ENCODE measurements at places on chromosomes 3 and 15.

- no peak for DNase-seq
Measured at GRCh38 chr15:33059184-33059583, 135.3 kb downstream of the FMN1 start.

GRCh38 chr15:27826411-27826810 is 272.7 kb downstream of the OCA2 start:
- DNase-seq, result no peak

DNA sequence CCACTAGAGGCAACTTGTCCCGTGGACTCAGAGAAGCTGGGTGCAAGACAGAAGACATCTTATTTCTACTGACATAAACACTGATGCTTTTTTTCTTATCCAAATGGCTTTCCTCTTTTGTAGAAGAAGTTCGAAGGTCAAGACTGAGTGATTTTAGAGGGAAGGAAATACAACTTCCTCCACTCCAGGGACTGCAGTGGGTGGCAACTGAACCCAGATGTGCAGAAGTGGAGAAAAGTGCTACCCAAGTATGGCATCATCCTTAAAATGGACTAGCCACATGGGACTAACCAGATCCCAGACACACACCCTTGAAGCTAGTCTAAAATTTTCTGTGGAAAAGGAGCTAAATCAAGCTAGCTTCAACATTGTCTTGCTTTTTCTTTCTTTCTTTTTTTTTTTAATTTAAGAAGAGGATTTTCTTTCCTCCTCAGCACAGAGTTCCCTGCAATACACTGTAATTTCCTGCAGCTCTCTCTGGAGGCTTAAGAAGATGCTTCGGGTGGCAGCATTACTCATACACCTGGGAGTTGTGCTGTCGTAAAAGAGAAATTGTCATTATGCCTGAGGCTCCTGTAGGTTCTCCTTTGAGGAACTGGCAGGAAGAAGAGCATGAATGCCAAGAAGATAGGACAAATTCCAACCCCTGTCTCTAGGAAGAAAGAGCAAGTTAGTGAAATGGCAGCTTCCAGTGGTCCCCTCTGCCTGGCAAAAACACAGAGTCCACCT is 3.8 kb upstream of the FRMD4B start:
- no peak for DNase-seq

DNA sequence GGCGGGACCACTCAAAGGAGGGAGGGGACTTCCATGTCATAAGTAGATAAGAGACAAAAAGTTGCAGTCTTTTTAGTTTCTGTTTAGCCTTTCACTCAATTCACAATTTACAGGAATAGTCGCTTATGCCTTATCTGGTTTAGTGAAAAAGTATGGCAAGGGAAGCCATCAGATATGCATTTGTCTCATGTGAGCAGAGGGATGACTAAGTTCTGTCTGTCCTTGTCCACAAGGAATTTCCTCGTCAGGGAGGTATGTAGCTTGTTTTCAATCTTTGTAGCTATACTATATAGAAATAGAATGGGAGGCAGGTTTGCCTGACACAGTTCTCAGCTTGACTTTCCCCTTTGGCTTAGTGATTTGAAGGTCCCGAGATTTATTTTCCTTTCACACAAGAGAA is 882.8 kb downstream of the NAALADL2 start:
- no peak for DNase-seq

DNA sequence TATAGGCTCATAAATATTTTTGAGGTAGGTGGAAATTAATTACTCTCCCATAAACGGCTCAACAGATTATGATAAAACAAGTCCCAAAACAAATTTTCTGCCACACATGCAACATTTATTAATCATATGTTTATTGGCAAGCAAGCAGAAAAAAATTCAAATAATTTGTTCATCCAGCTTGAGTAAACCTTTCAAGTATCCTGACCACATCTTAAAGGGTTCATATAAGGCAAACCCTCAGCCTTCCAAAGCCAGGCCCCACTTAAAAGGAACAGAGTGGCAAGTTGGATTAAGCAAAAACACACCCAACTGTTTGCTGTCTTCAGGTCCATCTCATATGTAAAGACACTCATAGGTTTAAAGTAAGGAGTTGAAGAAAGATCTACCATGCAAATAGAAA is 1042.3 kb downstream of the DIPK2A start:
- DNase-seq, result no peak

- DNase-seq, result no peak
Measured at GRCh38 chr3:44000586-44000985, 241.1 kb upstream of the TOPAZ1 start.

- no peak for DNase-seq
Measured at GRCh38 chr3:71406972-71407810, 176.3 kb downstream of the FOXP1 start.

- no peak for DNase-seq
Measured at GRCh38 chr15:51108933-51109550, 14.3 kb upstream of the TNFAIP8L3 start.

GRCh38 chr3:7854721-7855120 is 646.9 kb upstream of the LMCD1 start:
- DNase-seq, result no peak

- DNase-seq, result no peak
Measured at GRCh38 chr3:168341956-168342936, 246.5 kb upstream of the GOLIM4 start.

DNA sequence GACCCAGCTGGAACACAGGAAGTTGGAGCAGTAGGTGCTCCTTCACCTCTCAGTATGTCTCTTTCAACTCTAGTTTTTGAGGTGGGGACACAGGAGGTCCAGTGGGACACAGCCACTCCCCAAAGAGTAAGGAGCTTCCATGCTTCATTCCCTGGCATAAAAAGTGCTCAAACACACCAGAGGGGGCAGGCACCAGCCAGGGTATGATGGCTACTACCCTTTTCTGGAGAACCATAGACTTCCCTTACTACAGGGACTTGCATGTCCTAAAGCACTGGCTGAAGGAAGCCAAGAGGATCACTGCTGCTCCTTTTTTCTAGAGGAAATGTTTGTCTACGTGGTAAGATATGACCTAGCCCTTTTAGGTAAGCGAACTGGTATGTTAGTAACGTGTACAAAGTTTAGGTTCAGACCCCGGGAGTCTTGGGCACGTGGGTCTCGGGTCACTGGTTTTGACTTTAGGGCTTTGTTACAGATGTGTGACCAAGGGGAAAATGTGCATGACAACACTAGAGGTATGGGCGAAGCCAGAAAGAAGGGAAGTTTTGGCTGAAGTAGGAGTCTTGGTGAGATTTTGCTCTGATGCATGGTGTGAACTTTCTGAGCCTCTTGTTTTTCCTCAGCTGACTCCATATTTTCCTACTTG is 11.9 kb downstream of the IL17RB start:
- DNase-seq, result no peak

DNA sequence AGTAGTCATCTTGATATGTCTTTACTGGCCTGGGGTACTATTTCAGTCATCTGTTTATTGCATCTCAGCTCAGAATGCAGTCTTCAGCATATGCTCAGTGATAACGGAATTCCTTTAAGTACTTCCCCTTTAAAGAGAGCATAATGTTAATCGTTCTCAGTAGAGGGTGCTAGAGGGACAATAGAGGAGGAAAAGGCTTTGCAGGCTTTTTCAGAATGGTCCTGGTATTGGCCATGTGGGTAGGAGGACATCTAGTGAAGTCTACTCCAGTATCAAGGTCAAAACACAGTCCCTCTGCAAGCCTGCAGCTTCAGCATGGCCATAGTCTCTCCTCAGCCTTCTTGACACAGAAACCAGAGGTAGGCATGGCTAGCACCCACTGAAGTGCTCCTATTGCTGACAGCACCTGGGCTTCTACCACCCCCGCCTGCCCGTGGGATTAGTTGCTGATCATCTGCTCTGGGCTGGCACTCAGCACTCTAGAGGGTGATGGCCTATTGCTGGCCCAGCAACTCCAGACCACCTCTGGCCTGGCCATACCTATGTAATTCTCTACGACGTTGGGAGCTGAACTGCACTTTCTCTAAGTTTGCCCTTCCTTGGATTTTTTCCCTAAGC is 65.4 kb downstream of the KCNH8 start:
- DNase-seq, result no peak

DNA sequence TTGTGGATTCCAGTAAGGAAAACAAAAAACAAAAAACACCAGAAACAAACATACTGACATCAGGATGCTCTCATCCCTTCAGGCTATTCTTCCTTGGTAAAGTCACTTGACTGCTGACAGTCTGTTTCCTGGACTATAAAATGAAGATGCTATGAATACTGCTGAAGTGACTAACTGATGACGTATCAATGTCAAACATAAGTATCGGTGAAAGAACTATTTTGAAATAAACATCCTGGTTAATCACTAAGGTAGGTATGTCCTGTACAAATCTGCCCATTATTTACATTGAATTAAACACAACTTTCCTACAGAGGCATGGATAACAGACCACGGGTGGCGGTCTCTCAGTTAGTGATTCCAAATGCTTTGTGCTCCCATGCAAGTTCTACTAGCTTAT is 45.9 kb downstream of the CHAC1 start:
- no peak for DNase-seq
